Melanocyte of skin (primary cell): ENCODE measurements at places on chromosomes 1 and 21. TPM values are rescaled to one million over a fixed set of nuclear protein-coding genes. Genes with fewer than 3 reads are reported as not detected.

Gene CCDC181
- 0.36 and 0.69 TPM in 2 replicates for total RNA-seq

Gene ZNF593
- total RNA-seq = 44.0 and 52.9 TPM in 2 replicates

Gene VSIG8
- total RNA-seq = not detected in 2 replicates

Gene TMEM201
- 35.6 and 40.0 TPM in 2 replicates for total RNA-seq

Gene AMY2A
- total RNA-seq = not detected in 2 replicates

Gene ETV3
- 34.9 and 35.3 TPM in 2 replicates for total RNA-seq
